ENCODE measurements at places on chromosomes 7 and 10.

DNA sequence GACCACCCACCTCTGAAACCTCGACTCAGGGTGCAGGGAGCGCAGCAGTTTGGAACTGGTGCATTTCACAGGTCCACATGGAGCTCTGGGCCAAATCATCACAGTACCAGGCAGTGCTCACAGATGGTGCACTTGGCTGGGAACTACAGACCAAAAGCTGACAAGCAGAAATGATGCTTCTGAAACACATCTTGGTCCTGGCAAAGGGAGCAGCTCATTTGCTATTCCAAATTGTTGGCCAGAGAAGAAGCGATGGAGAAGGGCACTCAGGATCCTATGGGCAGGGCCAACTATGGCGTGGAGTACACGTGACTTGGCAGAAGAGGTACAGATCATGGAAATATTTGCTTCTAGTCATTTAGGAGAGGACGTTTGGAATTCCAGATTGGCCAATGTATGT is 383.9 kb downstream of the CALN1 start:
- no peak for DNase-seq

DNA sequence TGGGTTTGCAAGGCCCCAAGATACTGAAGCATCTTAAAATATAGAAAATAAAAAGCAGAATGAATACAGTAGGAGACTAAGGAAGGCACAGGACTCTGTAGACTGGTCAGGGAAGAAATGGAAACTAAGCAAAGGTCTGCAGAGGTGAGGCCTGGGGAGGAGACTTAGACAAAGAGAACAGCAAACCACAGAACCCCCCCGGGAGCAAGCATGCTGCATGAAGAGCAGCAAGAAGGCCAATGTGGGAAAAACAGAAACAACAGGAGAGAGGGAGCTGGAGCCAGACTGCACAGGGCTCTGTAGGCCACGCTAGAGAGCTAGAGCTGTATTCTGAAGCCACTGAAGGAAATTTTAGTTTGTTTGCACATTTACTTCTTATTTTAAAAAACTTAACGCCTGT is 45.7 kb upstream of the ARID5B start:
- DNase-seq = no peak

- DNase-seq = no peak
Observed at GRCh38 chr7:74008687-74009086, 19.3 kb upstream of the ELN start.

DNA sequence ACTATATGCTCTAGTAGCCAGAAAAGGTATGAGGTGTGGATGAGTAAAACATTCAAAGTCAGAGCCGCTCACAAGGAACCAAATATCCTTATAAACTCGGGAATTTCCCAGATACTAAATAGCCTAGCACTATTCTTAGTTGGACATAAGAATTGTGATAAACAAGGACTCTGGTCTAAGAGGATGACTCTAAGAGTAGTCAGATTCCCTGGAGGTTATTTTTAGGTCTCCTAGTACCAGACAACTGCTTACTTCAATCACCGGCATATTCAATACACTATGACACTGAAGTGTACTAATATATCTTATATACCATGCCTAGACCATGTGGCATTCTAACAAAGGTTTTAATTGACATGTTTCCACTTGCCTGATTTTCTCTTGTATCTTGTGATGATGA is 56.5 kb downstream of the LMBR1 start:
- DNase-seq = no peak
